NCI-H2171 (cell line): ENCODE measurements at places on chromosomes 1 and 21.

DNA sequence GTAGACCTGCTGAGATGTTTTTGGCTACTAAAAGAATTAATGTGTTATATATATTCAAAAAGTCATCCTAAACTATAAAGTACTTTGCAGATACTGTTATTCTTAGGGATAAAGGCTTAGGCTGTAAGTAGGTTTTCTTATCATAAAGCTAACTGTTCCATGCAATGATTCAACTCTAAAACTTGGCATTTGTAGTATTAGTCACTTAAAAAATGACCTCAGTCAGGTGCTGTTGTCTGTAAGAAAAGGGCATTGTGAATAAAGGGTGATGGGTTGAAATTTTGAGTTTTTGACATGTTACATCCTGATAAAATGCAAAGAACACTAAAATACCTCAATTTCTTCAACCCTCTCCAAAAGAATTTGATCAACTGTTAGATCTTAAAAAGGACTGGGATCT is 32.9 kb downstream of the ADCY10 start:
- no peak for DNase-seq

DNA sequence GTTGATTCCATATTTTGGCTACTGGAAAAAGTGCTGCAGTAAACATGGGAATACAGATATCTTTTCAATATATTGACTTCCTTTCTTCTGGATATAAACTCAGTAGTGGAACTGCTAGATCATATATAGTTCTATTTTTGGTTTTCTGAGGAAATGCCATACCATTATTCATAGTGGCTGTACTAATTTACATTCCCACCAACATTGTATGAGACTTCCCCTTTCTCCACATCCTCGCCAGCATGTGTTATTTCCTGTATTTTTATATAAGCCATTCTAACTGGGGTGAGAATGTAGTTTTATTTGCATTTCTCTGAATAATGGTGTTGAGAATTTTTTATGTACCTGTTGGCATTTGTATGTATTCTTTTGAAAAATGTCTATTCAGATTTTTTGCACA is 385.2 kb downstream of the NUF2 start:
- DNase-seq: no peak

GRCh38 chr1:44068442-44068921 is 37.2 kb upstream of the SLC6A9 start:
- no peak for DNase-seq

- DNase-seq: no peak
These were observed 78.2 kb downstream of the SKI start for GRCh38 chr1:2306151-2306978.

- no peak for DNase-seq
These were observed 35.9 kb downstream of the NCMAP start for GRCh38 chr1:24591781-24592180.
